ENCODE measurements at places on chromosomes 3 and 15. TPM values are rescaled to one million over a fixed set of nuclear protein-coding genes. Genes with fewer than 3 reads are reported as not detected.

Gene LTF
- 9.1 TPM for polyA plus RNA-seq

Gene CYP1A2
- polyA plus RNA-seq, result 0.27 TPM

Gene ASB14
- not detected for polyA plus RNA-seq

Gene SPRED1
- 1.5 TPM for polyA plus RNA-seq

Gene EAF2
- 3.0 TPM for polyA plus RNA-seq

Gene TMC3
- polyA plus RNA-seq, result 0.01 TPM

Gene RASGRP1
- 0.40 TPM for polyA plus RNA-seq

Data from adipose tissue (tissue), 3 donors.